T-cell (primary cell): ENCODE measurements at places on chromosomes 11 and 22.

- no peak overlapping the region for H3K4me3 ChIP-seq
- H3K27ac ChIP-seq, result no peak overlapping the region
- H3K4me1 ChIP-seq, result no peaks in the 10 kb centered on the region
- no peak for DNase-seq
- no peaks in the 10 kb centered on the region for H3K27me3 ChIP-seq
Measured at GRCh38 chr11:84780689-84781293, 846.4 kb downstream of the DLG2 start.

DNA sequence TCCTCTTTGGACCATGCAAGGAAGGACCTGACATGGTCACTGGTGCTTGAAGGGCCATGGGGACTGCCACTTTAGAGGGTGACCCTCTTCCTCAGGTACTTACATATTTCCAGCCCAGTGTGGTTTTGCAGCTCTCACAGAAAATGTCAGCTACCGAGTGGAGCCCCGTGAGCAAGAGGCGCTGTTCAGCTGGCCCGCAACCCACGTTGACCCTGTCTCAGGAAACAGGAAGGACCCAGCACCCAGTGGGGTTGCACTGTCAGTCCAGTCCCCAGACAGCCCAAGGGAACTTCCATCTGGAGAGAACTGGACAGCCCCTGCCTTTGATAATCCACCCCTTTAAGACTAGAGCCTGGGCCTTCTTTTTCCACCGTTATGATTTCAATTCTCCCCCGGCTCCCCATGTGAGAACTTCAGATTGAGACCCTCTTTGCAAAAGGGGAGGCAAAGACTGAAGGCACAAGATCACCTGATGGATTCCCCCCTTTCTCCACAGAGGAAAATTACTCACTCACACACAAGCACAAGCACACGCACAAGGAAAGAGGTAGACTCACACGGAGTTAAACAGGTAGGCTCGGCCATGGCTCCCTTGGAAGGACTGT is 3.4 kb downstream of the YPEL4 start:
- peaks cover 28% of the 10 kb centered on the region for H3K4me1 ChIP-seq
- no peak overlapping the region for H3K4me3 ChIP-seq
- no peak overlapping the region for H3K27ac ChIP-seq
- no peak for DNase-seq
- no peaks in the 10 kb centered on the region for H3K36me3 ChIP-seq

DNA sequence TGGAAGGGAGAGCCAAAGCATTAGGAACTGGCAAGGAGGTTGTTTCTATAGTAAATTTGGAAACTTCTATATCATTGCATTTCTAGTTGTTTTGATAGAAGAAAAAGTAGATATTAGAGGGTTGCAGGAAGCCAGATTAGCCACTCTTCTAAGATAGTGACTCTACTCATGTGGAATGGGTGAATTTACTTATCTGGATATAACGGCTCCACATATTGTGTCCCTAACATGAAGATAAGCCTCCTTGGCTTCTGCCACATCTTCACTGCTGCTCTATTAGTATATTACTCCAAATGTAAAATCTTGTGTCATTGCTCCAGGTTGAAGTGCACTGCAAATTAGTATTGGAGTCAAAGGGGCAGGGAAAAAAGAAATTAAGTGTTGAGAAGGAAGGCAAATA is 283.3 kb downstream of the CASP12 start:
- no peaks in the 10 kb centered on the region for H3K36me3 ChIP-seq
- no peak for DNase-seq
- H3K4me3 ChIP-seq, result no peak overlapping the region
- H3K27ac ChIP-seq, result no peak overlapping the region
- H3K4me1 ChIP-seq, result no peaks in the 10 kb centered on the region

- H3K27me3 ChIP-seq, result peaks cover 4% of the 10 kb centered on the region
- H3K36me3 ChIP-seq, result no peaks in the 10 kb centered on the region
- no peak for DNase-seq
- H3K4me3 ChIP-seq, result no peak overlapping the region
Measured at GRCh38 chr11:112418438-112418837, 157.8 kb upstream of the PLET1 start.

DNA sequence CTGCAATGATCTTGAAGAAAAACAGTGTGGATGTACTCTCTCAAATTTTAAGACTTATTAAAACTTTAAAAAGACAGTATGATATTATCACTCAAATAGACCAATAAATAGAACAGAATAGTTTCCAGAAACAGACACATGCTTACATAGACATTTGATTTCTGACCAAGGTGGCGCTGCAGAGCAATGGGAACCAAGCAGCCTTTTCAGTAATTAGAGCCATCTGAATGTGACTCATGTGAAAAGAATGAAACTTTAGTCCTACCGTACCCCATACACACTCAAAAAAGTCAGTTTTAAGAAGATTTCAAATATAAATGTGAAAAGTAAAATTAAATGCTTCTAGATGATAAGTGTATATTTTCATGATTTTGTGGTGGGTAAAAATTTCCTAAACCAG is 74.2 kb upstream of the MS4A8 start:
- H3K4me1 ChIP-seq, result no peaks in the 10 kb centered on the region
- H3K27ac ChIP-seq, result no peak overlapping the region
- no peak for DNase-seq
- no peaks in the 10 kb centered on the region for H3K27me3 ChIP-seq
- H3K36me3 ChIP-seq, result no peaks in the 10 kb centered on the region
- no peak overlapping the region for H3K4me3 ChIP-seq

DNA sequence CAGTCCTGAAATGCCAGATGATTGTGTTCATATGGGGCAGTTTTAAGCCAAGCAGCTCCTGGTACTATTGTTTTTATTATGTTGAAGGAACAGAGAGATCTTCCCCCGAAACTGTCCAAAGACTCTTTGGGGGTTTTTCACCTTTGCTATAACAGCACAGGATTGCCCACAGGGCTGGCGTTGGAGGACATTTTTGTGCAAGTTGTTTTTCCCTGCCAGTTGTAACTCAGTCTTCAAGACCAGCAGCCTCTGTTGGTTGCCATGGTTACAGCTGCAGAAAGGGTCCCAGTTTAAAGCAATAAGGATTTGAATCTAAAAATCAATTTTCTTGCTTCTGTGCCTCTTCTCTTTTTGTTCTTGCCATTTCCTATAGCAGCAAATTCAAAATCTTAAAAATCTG is 45.4 kb upstream of the YWHAH start:
- peaks cover 7% of the 10 kb centered on the region for H3K36me3 ChIP-seq
- no peak overlapping the region for H3K4me3 ChIP-seq
- DNase-seq, result no peak
- no peaks in the 10 kb centered on the region for H3K4me1 ChIP-seq
- H3K27ac ChIP-seq, result no peak overlapping the region
